Fibroblast of mammary gland (primary cell): ENCODE measurements at places on chromosomes 16 and 17.

DNA sequence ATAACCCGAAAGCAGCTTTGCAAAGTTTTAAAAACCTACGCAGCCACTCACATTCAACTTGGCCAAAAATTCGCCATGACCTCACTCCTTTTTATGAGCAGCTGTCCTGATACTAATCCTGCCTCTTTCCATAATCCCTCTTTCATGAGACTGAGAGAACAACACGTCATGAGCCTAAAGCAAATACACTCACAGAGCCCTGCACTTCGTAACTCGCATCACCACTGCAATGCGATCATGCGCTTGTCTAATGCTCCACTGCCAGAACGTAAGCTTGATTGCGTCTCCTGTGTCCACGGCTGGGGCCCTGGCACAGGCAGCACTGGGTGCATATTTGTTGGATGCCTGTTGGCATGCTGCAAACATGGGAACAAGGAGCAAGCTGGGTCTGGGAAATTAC lies 36.2 kb downstream of the CDRT4 start:
- DNase-seq, result peak; percentile 62

- DNase-seq, result no peak
Measured at GRCh38 chr17:78818152-78818846, 22.3 kb downstream of the USP36 start.

DNA sequence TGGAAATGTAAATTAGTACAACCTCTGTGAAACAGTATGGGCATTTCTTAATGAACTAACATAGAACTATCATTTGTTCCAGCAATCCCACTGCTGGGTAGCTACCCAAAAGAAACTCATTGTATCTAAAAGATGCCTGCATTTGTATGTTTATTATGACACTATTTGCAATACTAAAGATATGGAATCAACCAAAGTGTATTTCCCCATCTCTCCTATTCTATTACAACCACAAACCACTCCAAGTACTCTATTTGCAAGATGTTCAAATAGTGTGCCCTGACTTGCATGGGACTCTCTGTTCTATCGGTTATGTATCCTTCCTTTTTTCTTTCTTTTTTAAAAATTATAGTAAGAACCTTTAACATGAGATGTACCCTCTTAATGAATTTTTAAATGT lies 845.2 kb downstream of the CDH11 start:
- DNase-seq, result no peak

DNA sequence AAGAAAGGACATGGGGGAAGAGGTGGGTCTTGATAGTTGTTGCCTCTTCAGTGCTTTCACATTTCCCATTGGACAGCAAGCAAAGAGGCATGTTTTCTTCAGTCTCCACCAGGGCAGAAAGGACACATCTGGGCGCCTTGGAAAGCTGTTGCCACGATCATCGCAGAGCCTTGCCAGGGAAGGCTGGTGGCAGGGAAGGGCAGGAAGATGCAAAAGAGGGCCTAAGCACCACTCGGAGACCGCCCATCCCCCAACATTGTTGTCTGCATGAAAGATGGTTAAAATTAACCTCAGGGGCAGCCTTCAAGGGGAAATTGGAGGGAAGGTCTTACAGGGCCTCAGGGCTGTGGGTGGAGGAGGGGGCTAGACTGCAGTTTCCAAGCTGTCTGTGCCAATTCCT lies 114.2 kb downstream of the SOX9 start:
- DNase-seq, result no peak

DNA sequence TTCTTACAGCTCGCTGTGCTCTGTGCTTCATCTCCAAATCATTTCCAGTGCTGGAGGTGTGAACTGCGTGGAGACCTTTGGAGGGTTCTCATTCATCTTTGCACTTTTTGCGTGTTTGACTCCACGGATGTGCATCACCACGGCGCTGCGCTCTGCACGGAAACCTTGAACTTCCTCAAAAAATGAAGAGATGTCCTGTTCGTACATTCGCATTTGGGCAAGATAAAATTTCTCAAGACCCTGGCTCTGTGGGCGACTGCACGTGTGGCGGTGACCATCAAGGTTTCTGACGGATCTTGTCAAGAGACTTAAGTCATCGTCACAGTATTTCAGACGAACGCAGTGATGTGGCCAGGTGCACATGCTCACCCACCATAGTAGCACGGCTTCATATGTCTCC lies 10.3 kb upstream of the PVALEF start:
- no peak for DNase-seq

DNA sequence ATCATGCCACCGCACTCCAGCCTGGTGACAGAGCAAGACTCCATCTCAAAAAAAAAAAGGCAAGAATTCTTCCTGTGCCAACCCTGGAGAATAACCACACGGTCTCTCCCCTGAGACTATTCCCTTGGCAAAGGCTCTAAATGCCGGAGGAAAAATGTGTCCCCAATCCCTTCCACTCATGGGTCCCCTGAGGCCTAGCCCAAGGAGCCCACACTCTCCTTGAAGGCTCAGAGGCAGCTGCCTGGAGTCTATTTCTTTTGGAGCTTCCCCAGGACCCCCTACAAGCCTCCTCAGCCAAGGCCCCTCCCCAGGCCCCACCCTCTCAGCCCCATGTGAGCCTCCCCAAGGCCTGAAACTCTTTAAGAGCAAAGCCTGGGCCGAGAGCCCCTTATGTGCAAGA lies 16.6 kb downstream of the CEP131 start:
- no peak for DNase-seq

DNA sequence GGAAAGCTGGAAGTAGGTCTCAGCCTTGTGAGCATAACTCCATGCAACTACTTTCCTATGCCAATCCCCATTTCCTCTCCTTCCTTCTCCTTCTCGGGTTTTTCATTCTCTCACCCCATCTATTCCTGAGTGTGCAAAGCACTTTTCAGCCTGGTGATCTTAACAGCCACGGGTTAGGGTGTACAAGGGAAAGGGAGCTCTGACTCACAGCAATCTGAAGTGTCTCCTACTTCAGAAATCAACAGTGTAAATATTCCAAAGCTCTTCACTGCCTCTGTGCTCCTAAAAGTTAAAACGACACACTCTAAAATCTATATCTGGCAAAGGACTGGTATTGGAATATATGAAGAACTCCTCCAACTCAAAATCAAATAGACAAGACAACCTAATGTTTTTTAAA lies 268.0 kb upstream of the IRX3 start:
- DNase-seq, result no peak

DNA sequence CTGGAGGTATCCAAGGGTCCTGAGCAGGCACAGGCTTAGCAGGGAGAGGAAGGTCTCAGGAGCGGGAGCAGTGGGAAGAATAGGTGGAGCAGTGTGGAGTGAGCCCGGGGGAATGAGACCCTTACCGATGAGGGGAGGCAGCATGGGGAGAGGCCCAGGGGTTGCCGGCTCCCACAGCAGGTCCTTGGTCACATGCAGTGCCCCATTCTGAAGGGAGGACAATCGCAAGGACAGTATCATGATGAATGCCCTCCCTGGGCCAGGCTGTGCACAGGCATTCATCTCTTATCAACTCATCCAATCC lies 3.3 kb downstream of the TAF1C start:
- no peak for DNase-seq

DNA sequence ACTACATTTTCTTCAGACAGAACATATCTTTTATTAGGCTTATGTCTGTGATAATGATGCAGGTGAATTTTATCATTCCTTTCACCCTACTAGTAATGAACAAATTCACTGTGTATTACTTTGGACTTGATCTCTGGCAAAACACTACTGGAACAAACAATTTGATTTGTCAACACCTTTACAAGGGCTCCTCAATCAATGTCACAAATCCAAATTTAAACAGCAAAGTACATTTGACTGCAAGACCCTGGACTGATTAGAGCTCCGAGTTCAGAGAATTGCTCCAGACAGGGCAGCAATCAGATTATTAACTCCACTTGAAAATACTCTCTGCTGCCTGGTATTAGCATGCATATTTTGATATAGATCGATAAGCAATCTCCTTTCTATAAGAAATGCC lies 547.6 kb upstream of the SALL1 start:
- DNase-seq, result no peak

GRCh38 chr16:55479430-55480140 lies 587 bp downstream of the MMP2 start:
- no peak for DNase-seq

DNA sequence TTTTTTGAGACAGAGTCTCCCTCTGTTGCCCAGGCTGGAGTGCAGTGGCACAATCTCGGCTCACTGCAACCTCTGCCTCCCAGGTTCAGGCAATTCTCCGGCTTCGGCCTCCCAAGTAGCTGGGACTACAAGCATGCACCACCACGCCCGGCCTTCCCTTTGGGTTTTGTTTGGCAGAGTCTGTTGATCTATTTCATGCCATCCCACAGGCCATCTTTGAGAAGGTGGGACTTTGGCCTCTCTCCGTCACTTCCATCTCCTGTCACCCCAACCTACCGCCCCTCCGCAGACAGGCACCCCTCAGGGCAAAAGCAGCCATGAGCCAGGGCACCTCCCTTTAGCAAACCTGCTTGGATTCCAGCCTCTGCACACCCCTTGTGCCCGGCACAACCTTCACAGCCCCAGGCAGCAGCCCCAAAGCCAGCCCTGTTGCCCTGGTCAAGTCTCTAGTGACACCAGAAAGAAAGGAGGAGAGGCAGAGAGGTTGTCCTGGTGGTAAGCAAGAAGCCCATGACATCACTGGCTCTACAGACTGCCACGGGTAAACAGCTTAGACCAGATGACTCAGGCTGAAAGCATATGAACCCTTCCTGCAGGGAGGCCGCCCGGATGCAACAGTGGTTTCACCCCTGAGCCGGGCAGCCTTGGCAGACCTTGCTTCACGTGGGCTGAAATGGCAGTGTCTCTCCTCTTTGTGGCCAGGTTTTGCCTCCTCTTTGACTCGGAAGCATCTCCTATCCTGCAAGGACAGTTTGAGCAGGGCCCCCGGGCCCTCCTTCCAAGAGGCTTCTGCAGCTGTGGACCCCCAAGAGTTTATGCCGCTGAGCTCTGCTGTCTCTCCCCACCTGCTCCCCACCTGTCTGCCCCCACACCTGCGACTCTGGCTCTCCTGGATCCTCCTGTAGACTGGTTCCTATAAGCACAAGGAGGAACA lies 8.1 kb upstream of the TIMP2 start:
- DNase-seq, result peak; percentile 99

GRCh38 chr17:70111201-70111600 lies 36.2 kb downstream of the KCNJ16 start:
- no peak for DNase-seq

DNA sequence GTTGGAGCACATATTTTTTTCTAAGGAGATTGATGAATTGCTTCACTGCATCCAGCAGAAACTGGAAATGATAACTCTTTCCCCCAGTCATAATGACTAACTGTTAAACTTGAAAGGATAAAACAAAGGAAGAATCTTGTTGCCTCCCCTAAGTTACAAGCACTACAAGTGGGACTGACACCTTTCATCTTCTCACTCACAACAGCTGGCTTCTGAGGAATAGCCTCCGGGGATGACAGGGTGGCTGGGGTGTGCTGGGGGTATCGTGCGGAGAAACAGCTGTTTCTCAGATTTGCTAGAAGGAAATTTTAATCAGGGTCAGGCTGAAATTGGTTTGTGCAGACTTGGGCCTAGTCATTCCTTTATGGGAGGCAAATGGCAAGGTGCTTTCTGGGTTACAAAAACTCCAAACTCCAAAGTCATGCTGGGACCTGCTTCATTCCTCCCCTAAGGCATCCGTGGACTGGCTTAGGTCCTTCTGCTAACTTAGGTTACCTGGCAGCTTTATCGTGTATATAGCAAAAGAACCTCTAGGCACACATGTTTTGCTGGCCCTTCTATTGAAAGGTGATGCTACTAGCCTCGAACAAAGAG lies 557.2 kb downstream of the TOX3 start:
- no peak for DNase-seq

DNA sequence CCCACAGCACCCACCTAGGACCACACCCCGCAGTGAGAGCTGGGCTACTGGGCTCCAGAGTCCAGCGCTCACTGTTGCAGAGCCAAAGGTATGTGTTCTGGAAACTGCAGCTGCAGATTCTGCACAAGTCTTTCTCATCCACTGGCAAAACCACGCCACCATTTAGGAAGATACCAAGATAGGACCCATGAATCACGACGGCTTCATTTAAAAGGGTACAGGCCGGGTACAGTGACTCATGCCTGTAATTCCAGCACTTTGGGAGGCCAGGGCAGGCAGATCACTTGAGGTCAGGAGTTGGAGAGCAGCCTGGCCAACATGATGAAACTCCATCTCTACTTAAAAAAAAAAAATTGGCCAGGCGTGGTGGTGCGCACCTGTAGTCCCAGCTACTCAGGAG lies 18.8 kb downstream of the FOXF1 start:
- DNase-seq, result peak; percentile 42

DNA sequence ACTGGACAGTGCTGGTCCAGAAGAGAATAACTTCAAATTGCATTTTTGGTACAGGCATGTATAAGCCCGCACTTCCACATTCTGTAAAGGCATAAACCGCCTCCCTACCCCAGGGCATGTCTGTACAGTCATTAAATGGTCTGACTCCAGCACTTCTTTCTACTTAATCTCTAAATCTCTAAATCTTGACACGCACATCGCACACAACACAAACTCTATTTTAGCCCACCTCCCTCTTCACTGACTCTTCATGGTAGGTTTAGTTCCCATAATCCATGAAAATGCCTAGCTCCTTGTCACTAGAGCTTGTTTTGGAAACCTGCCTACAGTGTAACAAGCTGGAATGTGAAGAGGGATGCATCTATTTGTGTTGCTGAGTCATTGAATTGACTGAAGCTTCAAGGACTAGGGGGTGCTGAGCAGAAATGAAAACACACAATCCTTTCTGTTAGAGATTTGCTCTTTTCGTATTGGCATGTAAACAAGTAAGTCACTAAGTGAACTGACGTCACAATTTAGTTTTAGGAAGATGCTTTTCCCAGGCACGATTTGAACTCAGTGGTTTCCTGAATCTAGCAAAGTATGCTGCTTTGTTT lies 1.6 kb upstream of the DUSP14 start:
- DNase-seq, result peak; percentile 98

DNA sequence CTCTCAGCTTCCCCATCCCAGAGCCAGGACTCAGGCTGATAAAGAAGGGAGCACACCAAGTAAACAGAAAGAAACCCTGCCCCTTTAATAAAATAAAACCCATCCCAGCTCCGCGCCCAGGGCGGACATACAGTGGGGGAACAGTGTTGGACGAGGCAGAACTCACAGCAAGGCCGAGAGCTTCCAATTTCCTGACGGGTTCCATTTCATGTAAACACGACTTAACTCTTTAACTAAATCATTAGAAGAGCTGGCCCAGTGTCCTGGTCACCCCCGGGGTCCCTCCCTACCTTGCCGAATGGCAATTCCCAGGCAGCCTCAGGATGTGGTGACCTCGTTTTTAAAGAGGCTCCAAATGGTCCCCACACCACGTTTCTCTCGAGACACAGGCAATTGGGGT lies 340.7 kb downstream of the FOXL1 start:
- DNase-seq, result no peak

GRCh38 chr16:47045023-47045422 lies 71.5 kb upstream of the DNAJA2 start:
- DNase-seq, result peak; percentile 7

- DNase-seq, result no peak
Measured at GRCh38 chr17:413706-414380, 61.2 kb upstream of the RPH3AL start.

DNA sequence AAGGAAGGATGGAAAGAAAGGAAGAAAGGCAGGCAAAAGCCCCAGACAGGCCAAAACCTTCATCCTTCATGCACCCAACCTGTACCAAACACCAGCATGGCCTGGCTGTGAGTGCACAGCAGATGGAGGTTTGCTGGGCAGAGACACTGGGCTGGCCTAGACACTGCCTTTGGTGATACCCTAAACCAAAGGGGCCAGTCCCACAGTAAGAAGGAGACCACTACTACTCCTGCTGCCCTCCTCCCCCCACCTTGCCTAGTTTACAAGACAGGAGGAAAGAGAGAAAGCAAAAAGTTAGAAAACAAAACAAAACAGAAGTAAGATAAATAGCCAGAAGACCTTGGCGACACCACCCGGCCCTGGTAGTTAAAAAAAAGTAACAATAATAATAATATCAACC lies 19.1 kb downstream of the QPRT start:
- no peak for DNase-seq
